ENCODE measurements at places on chromosomes 4 and X.

- no peak for DNase-seq
Observed at GRCh38 chr4:89615051-89615450, 221.9 kb downstream of the SNCA start.

- DNase-seq, result peak; percentile 60
Observed at GRCh38 chr4:107379054-107379869, 340.8 kb downstream of the PAPSS1 start.

DNA sequence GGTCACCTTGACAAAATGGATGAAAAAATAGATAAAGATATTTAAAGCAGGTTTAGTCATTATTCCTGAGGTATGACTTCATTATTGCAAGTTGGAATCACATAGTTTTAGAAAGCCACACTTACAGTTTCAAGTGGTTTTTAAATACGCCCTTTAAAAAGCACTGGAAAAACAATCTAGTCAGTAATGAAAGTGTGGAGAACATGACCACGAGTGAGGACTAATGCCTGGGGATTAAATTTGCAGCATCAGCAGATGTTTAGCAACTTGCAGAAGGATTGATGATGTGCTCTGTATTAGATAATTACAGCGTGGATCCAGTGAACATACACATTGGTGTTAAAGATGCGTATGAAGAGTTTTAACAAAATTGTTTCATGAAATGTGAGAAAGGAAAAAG, 5.9 kb downstream of the SPARCL1 start:
- no peak for DNase-seq

DNA sequence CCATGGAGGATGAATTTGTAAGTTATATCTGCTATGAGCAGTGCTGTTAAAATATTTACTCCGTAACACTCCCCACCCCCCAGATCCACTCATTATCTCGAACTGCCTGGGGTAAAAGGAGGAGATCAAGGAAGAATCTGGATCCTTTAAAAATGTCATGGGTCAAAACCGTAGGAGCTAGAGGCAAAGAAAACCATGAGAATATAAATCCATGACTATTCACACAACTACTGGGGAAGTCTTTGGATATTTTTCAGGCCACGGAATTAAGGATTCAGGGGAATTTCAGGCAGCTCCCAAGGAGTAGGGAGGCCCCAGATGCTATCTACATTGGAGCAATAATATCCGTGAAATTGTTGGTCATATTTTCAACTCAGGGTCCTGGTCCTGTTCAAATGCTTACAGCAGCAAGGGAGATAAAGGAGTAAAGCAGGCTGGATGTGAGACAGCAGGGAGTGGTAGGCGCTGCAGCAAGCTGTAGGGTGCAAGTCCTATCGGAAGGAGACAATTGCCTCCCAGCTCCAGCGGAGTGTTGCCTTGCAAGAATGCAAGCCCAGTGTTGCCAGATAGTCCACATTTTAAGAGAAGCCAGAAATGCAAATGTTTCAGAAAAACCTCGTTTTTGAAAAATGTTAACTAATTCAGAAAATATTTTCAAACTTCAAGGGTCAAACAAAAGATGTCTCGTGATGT, 116.2 kb upstream of the KIT start:
- DNase-seq, result peak; percentile 10

- no peak for DNase-seq
Observed at GRCh38 chr4:148540622-148541326, 98.6 kb upstream of the NR3C2 start.

GRCh38 chr4:107801766-107802211, 22.9 kb upstream of the SGMS2 start:
- DNase-seq, result peak; percentile 31

DNA sequence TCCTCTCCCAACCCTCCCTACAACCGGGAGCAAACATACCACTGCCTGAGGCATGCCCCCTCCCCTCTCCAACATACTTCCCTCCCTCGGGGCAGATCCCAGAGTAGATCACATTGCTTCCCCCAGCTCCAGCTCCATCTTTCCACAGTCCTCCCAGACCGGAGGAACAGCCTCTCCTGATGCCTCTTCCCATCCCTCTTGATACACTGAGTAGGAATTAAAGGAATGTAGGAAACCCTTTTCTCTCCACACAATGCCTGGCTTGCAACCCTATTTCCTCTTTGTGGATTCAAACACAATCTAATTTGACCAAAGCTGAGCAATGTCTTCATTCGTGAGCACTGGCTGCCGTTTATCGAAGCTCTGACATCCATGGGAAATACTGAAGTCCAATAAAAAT, 339.8 kb downstream of the BCOR start:
- DNase-seq, result peak; percentile 41

GRCh38 chrX:2693113-2694002, 2.3 kb downstream of the CD99 start:
- no peak for DNase-seq

- DNase-seq, result no peak
Observed at GRCh38 chr4:32601848-32602247, 1881.7 kb downstream of the PCDH7 start.

DNA sequence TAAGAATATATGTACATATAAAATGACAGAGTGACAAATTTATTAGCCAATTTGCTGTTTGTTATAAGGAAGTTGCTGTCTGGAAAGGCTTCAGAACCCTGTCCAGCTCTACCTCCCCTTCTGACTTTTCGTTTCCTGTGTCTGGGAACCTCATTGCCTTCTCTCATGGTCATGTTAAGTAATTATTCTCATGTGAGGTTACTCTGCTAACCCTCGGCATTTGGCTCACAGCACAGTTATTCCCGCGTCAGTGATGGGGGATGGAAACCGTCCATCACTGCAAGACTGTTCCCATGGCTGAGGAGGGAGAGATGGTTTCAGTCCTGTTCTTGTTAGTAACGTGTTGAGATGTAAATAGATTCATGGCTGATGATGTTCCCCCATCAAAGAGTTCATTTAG, 11.9 kb downstream of the EDNRA start:
- peak; percentile 94 for DNase-seq

- peak; percentile 86 for DNase-seq
Observed at GRCh38 chrX:120840827-120841226, 34.8 kb downstream of the CT47B1 start.

DNA sequence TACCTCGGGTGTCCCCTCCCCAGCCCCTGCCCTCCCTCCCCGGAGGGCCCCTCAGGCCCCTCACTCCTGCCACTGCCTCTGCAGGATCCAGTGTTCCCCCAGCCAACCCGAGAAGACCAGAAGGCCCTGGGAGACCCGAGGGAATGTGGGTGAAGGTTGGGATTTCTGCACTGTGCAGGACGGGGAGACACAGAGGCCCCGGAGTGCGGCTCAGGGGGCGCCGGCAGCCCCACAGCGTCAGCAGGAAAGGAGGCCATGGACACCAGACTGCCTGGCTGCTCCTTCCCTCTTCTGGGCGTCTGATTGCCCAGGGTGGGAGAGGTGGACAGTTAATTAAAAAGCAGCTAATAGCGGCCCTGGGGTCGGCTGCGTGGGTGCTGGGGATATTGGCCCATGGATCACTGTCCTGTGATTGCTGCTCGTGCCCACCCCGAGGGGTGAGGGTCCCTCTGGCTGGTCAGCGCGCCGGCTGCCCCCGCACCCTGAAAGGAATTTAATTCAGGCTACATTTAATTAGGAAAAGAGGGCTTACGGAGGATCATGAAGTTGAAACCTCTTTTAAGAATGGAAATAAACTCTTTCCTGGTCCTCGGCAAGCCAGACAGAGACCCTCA, 57.8 kb upstream of the NKX1-1 start:
- no peak for DNase-seq

GRCh38 chrX:151983186-151983585, 8.7 kb upstream of the GABRE start:
- no peak for DNase-seq

DNA sequence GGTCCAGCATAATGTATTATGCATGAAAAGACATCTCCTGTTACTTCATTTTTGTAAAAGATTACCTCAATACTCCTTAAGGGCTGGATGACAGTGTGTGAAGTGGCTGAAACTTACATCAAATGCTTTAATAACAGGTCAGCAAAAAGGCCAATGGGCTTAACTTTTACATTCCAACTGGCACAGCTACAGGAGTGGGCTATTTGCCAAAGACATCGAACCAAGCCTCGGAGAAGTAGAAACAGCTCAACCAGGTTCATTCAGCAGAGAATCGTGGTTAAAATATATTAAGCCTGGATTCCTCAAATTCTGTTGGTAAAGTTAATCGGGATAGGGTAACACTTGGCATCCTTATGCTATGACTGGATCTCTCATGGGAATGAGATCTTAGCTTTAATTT, 639.7 kb downstream of the TRIML1 start:
- peak; percentile 46 for DNase-seq

DNA sequence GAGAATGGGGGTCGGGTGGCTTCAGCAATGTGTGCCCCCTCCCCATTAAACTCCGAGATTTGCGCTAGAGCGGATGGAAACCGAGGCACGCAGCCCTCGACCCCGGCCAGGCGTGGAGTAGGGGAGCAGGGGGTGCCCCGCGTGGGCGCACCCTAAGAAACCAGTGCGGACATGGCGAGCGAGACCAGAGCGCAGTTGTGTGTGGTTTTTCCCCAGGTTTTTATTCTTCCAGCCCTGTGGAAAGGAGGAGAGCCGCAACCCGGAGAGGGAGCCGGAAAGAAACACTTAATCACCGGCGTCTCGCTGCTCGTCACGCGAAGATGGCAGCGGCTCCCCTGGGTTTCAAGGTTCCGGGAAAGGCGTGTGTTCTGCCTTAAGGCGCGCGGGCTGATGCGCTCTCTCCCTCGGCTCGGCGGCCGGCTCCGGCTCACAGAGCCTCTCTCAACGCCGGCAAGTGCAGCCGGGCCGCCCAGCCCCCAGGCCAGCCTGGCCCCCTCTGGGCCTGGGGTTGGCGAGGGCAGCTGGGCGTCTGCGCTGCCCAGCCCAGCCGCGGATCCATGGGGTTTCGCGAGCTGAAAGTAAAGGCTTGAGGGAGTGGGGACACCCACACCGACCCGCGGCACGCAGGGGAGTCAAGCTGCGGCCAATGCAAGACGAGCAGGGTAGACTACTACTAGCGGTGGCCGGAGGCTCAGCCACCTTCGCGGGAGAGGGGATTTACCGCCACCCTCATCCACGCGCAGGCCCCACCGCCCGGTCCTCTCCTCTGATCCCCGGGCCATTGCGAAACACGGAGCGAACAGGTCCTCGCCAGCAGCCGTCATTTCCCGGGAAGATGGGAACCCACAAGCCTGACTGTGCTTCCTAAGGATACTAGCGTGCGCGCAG, 74.0 kb upstream of the BCOR start:
- DNase-seq, result peak; percentile 55

DNA sequence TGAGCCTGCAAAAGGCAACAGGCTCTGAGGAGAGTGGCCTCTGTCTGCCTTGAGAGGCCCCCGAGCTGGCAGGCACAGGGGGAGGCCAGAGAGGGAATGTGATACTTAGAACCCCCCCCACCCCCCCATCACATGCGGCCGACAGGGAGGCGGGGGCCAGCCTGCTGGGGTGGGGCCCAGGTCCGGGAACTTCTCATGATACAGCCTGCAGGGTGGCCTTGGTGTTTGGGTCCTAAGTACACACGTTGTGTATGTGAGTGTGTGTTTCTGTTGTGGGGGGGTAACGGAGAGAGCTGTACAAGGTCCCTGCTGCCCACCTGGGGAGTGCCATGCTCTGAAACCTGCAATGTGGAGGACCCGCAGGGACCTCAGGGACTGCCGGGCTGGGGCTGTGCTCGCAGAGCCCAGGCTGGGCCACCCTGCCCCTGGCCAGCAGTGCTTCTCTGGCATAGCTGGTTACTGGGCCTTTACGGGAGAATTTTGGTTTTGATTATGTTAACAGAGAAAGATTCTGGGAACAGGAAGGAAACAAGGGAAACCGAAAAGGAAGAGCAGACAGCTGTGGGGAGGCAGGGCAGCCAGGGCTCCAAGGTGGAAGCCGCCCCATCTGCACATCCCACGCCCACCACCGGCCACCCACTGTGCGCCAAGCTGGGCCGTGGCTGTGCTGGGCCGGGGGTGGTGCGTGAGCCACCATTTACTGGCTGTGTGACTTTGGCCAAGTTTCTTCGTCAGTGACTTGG, 19.9 kb downstream of the SH3BP2 start:
- no peak for DNase-seq

DNA sequence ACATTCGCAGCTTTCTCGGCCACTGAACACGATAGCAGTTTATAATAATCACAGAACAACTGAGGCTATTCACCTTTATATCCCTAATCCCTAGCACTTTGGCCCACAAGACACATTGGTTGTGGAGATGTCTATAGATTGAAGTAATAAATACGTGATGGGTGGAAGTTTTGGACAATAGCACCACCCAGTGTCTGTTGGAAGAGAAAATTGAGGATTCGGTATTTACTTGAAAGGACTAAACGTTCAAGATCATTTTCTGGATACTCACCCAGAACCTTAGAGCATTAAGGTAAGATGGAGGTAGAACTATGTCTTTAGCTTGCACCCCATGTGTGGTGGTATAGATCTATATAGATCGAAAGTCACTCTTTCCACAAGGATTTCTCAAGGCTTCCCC, 787 bp upstream of the TMSB15A start:
- peak; percentile 3 for DNase-seq

DNA sequence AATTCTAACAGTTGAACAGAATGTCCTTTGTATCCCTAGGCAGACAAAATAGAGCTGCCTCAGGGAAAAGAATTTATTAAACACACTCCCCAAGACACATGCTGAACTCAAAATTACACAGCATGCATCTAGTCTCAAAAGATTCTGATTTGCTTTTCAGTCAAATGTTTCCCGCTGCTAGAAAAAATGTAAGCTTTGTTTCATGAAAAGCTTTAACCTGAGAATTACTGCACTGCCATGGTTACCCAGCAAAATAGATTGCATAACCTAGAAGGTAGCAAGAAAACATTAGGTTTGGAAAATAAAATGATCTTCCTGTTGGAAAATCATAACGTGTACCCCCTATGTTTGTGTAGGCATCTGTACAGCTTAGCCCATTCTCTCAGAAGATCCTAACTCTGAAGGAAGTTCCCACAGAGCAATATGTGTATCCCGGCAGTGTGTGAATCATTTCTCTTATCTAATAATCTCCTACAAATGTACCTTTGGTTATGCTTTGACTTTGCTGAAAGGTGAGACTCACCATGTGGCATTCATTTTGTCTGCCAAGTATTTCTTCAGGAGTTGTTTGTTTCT, 646.9 kb downstream of the STPG2 start:
- peak; percentile 1 for DNase-seq

GRCh38 chrX:129718676-129719075, 20.1 kb upstream of the XPNPEP2 start:
- DNase-seq, result no peak

- DNase-seq, result peak; percentile 9
Observed at GRCh38 chrX:84909151-84909550, 94.5 kb upstream of the APOOL start.

All from iris pigment epithelial cell (primary cell).